Activated T-helper 2 cell treated with anti-CD3 and anti-CD28 coated beads, Interferon-gamma antibody, Interleukin-2, Interleukin-4, amounts not matched to agents 10 μg/mL and 5 μg/mL and 100 μg/mL, durations not matched to agents 14 hours and 24 hours and 36 hours (primary cell): ENCODE measurements at places on chromosomes 3 and 15.

DNA sequence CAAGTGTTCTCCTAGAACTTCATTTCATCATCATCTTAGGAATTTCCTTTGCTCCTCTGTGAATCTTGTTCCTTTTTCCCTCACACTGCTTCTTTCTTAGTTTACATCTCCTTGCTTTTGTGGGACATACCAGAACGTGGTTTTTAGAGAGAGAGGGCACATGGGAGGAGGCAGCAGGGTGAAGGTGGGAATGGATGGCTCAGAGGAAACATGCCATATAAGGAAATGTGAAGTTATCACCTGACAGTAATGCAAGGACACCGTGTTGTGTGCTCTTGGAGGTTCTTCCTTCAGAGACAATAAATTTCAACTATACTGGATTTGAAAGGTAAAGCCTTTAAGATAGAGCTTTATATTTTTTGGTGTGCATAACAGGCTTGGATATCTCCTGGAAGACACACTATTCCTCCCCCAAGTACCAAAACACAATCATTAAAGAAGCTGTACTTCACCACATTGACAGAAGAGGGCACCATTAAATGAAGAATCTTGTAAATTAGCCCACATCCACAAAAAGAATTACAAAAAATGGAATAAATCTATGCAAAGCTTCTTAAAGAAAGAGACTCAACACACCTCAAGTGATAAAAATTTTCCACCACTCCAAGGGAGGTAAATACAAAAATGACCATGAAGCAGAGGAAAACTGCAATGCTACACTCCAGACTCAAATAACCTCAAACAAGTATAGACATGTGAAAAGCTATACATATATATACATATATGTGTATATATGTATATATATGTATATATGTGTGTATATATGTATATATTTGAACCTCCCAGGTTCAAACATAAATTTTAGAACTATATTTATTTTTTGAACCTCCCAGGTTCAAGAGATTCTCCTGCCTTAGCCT, 26.1 kb downstream of the RPL39L start:
- peaks cover 12% of the 10 kb centered on the region for H3K4me1 ChIP-seq
- no peak overlapping the region for H3K27ac ChIP-seq
- H3K27me3 ChIP-seq: no peaks in the 10 kb centered on the region
- no peaks in the 10 kb centered on the region for H3K36me3 ChIP-seq

DNA sequence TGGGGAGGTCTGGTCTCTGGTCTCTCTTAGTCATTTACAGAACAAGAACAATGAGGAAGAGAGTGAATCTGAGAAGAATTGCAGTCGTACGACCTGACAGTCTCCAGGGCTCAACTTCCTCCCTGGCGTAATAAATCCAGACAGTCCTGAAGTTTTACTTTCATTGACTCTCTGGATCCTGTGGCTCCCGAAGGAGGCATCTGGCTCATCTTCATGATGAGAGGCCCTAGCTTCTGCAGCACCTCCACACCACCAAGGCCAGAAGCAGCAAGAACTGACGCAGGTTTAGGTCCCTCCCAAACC, 11.8 kb upstream of the CYFIP1 start:
- no peak for DNase-seq
- no peak overlapping the region for H3K4me3 ChIP-seq
- H3K4me1 ChIP-seq: no peaks in the 10 kb centered on the region
- no peaks in the 10 kb centered on the region for H3K27me3 ChIP-seq
- H3K27ac ChIP-seq: no peak overlapping the region
- H3K36me3 ChIP-seq: peaks cover 19% of the 10 kb centered on the region

DNA sequence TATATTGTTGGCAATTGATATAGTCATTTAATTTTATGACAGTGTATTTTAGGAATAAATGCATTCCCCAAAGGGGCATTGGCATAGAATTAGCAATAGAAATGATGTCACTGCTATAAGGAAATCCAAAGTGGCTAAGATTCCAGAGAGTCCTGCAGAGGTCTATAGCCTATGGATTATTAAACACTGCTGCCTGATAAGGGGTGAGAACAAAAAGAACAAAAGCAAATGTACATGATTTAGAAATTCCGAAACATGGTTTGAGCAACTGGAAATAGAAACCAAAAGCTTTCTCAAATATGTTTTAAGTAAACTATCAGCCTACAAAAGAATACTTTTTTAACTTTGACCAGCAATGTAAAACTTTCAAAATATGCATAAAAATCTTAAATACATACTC, 280.1 kb upstream of the RASGRP1 start:
- no peaks in the 10 kb centered on the region for H3K36me3 ChIP-seq
- H3K4me1 ChIP-seq: no peaks in the 10 kb centered on the region
- H3K27me3 ChIP-seq: peaks cover 2% of the 10 kb centered on the region
- no peak overlapping the region for H3K27ac ChIP-seq
- H3K4me3 ChIP-seq: no peak overlapping the region

DNA sequence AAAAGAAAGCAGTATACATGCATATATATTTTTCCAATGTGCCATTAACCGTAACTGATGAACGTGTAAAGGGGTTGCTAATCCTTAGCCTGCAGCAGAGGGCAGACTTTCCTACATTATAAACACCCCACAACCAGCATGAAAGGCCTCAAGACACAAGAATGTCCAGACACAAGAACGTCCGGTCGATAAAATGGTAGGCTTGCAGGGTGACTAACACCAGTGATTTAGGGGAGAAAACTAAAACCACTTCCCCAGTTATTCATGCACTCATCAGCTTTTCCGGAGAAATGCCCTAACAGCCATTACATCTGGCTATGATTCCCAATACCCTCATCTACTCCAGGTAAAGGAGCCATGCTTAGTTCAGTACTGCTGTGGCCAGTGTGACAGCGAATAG, 57.4 kb downstream of the LRTM1 start:
- H3K27ac ChIP-seq: no peak overlapping the region
- no peak overlapping the region for H3K4me3 ChIP-seq
- H3K4me1 ChIP-seq: no peaks in the 10 kb centered on the region
- DNase-seq: no peak
